ENCODE measurements at places on chromosomes 7 and 10.

DNA sequence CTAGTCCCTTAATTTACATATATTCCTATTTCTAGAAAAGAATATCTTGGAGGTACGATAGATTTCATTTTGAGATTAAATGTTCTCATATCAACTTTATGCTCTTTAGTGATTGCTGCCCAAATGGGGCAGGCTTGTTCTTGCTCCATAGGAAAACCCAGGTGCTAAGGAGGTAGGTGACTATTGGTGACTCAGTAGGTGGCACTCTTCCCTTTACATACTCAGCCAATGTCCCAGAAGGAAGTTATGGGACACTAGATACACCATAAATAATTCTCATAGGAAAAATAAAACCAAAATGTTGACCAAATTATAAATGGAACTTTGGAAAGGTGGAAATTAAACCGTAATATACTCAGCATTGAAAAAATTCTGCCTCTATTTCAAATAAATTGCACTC, 4.0 kb downstream of the SKAP2 start:
- no peak for DNase-seq

DNA sequence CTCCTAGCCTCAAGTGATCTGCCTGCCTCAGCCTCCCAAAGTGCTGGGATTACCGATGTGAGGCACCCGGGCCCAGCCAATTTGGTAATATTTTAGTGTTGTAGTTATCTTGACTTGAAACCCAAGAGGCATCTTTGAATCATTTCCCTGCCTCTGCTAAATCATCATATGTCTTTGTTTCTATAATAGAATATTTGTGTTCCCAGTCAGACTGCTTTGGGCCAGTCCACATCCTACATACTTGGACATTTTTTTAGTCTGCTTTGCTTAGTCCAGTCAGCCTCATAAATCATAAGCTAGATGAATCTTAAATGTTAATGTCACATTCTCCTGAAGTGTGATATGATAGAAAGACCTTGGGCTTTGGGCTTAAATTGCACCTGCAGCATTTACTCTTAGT, 5.9 kb downstream of the STAM start:
- DNase-seq, result no peak

DNA sequence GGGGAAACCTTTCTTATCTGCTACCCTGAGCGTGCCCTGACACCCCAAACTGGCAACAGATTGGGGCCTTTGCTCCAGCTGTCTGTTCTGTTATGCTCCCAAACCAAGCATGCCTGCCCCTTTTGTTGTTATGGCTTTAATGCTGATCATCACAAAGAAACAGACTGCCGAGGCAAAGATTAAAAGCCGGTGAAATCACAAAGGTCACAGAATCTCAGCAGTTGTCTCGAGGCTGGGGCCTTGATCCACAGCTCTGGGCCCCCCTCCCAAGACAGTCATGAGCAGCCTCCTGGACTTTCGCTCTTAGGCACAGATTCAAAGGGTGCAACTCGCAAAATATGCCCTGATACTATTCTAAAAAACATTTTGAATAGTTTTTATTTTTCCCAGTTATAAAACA, 65.6 kb downstream of the STRA8 start:
- DNase-seq, result no peak

GRCh38 chr7:136874393-136875032, 6.1 kb downstream of the CHRM2 start:
- no peak for DNase-seq
